Activated CD8-positive, alpha-beta memory T cell treated with anti-CD3 and anti-CD28 coated beads, Interleukin-2, amount 50 U/mL, for 4 hours (primary cell): ENCODE measurements at places on chromosomes 7 and 10.

DNA sequence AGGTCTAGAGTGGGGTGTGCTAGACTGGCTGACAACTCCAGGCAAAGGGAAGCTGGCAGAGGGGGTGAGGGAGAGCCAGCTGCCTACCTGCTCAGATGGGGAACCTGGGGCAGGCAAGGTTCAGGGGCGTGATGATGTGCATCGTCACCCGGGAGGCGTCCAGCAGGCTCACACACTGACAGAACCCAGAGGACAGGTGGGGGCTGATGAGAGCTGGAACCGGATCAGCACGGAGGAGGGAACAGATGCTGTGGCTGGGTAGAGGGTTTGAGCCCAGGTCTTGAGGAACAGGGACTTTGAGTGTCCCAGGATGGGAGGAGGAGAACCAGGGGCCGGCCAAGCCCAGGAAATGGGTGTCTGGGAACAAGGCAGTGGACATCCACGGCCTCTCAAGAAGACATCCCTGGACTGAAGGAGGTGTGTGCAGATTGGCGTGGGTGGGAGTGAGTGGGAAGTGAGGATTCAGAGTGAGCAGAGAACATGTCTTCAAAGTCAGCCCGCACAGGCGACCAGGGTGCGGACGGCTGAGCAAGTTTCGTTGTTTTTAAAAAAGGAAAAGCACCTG lies 3.9 kb downstream of the RASGEF1A start:
- DNase-seq, result no peak

- DNase-seq, result peak; percentile 73
Observed at GRCh38 chr10:132547421-132547861, 9.9 kb downstream of the INPP5A start.

DNA sequence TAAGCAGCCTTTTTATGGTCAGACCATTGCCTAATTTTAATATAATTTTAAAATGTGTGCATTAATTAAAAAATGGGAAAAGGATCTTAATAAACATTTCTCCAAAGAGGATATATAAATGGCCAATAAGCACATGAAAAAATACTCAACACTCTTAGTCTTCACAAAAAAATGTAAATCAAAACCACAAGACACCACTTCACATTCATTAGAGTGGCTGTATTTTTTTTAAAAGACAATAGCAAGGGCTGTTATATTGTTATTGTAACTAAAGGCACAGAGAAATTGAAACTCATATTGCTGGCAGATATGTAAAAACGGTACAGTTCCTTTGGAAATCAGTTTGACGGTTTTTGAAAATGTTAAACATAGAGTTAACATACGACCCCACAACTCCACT lies 3.2 kb upstream of the CROT start:
- no peak for DNase-seq

DNA sequence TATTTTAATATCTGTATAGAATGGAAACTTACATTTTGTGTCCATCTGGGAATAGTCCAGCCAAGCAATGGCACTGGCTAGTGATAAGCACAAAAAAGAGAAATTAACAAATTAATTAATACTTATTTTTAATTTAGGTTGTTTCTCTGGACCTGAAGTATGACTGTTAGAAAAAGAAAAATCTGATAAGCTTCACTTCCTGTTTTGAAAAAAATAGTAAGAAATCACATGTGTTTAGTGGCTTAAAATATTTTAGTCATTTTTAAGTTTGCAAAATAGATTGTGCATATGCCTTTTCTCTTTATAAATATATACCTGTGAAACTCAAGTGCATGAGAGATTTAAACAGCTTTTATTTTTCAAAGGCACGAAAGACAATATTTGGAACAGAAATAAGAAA lies 50.1 kb upstream of the CREB5 start:
- no peak for DNase-seq

GRCh38 chr7:153682628-153683027 lies 369.6 kb upstream of the DPP6 start:
- DNase-seq, result no peak

DNA sequence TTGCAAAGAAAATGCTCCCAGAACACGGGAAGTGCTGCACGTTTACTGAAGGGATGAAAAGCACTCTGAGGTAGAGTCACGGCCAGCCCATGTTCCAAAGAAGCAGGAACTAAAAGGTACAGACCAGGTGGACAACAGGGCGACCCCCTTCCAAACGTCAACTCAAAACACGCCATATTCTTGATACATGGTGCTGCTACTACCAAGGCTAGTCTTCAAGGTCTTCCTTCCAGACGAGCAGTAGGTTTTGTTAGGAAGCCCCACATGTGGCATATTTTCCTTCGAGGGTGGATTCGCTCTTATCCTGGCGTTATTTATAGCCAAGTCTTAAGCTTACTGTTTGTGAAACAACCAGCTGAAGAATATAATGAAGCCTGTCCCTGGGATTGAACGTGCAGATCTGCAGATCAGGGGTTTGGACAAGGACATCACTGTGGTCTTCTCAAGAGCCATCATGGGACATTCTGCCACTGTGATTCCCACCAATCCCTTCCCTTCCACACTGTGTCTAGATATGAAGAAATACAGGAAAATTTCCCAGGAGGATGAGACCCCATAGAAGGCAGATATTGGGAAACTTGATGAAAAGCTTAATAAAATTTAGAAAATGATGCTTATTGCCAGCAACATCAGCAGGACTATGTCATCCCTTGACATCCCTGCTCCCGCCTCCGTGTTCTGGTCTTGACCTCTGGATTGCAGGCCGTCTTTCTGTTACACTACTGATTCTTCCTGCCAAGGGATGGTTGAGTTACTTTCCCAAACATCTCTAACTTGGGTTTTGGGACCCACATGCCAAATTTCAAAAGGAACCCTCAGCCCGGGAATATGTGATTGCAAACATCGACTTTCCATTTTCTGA lies 734.4 kb downstream of the PARD3 start:
- no peak for DNase-seq

DNA sequence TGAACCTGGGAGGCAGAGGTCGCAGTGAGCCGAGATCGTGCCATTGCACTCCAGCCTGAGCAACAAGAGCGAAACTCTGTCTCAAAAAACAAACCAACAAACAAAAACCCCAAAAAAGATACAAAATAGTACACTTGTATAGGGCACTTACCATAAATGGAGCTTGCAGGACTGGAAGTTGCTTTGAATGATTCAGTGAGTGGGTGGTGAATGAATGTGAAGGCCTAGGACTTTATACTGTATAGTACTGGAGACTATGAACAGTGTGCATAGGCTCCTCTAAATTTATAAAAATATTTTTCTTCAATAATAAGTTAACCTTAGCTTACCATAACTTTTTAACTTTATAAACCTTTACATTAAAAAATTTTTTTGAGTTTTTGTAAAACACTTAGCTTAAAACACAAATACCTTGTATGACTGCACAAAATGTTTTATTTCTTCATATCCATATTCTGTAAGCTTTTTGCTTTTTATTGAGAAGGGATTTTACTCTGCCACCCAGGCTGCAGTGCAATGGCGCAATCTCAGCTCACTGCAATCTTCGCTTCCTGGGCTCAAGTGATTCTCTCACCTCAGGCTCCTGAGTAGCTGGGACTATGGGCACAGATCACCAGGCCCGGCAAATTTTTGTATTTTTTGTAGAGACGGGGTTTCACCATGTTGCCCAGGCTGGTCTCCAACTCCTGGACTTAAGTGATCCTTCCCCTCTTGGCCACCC lies 6.9 kb upstream of the H2AZ2 start:
- no peak for DNase-seq

DNA sequence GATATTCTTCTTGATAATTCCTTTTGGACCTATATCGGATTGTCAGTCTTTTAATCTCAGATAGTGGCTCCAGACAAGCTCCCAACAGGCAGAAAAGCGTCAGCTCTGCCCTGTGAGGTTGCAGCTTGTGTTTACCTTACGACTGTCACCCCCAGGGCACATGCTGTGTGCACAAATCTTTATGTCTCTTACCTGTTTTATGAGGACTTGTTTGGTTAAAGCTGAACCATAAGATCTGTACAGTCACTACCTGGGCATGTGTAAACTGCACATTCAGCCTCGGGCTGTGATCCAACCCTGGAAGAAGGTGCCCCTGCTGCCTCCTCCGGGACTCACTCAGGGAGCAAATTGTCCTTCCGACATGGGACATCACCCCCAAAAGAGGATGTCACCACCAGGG lies 119.8 kb downstream of the GALNT17 start:
- DNase-seq, result no peak

DNA sequence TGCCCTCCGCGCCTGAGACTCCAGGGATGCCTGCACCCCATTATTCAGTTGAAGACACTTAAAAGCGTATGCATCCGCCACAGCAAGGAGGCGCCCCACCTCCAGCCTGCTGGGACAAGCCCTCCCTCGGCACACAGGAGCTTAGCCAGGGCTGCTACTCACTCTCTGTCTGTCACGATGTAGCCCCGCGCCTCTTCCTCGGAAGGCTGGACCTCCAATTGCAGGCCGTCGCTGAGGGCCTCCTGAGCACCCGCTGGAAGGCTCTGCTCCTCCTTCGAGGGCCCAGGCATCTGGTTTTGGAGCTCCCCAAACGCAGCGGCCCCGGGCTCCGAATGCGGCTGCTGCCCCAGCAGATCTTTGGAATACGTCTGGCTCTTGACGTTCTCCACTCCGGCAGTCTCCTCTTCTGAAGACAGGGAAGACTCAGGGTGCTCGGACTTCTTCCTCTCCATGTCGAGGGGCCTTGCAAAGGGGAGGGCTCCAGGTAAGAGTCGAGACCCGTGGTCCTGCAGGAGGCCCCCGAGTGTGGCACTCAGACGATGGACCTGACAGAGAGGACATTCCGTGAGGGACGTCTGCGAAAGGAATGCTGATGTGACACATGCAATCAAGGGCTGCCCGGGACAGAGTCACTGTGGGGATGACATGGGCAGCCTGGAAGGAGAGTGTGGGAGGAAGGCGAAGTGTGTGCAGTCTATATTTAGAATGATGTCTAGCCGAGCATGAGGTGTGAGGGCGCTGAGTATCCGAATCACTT lies 453.9 kb downstream of the PTPRN2 start:
- DNase-seq, result no peak

DNA sequence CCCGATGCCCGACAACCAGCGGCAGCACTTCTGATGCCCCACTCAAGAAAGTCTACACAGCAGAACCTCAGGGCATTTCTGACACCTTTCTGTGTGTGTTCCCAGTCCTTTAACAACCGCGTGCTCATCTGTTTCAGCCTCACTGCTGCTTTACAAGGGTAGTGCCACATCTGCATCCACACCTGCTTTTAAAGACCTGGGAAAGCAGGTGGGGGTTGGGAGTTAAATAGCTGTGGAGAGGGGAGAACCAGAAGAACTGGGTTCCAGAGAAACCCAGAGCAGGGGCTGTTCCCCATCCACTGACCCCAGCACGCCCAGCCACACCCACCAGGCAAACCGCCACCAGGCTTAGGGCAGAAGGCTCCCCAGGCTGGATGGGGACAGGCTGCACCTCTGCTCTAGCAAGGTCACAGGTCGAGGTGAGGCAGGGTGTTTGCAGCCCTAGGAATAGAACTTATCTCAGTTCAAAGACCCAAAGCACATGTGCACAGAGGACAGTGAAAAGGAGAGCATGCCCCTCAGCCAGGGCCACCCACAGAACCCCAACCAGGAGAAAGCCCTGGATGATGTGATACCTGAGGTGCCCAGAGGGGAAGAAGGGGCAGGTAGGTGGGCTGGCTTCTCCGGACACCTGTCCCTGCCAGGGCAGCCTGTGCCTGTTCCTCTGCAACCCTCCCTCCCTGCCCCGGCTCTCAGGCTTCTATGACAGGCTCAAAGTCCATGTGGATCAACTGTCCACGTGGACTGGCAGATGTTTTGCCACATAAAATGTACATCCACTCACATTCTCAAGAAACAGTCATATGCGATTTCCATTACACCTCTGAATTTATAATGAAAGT lies 51.3 kb downstream of the COBL start:
- no peak for DNase-seq

DNA sequence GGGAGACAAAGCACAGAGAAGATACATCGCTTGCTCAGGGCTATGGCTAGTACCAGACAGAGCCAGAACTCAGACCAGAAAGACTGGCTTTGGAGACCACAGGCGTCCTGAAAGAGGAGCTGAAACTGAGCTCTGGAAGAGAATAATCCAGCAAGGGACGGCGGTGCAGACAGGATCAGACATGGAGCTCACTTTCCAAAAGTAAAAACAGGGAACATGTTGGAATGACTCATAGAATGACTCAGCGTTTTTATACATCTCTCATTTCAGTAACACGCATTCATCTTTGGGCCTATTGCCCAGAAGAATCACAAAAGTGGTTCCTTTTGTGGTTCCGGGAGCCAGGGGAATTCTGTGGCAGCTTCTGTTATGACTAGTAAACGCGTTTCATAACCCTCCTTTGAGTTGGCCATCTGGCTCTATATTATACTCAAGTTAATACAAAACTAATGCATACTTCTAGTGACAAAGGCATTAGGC lies 37.2 kb downstream of the PLEKHS1 start:
- DNase-seq, result no peak

GRCh38 chr10:109996225-109996624 lies 11.6 kb upstream of the ADD3 start:
- no peak for DNase-seq

DNA sequence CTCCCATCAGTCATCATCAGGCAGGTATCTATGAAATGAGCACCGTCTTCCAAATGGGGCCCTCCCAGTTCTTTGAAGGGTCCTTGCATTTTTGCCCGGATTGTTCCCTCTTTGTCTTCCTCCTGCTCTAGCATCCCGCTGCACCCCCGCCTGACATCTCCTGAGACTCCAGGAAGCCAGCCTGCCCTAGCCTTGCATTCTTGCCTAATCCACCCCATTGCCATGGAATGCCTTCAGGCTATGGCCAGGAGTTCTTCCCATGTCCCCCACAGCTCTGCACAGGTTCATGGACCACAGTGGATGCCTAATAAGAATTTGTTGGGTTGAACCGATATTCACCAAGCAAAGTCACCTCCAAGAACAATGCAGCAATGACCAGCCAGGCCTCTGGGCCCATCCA lies 62.1 kb downstream of the ZMIZ1 start:
- DNase-seq, result no peak
